Activated CD8-positive, alpha-beta T cell treated with anti-CD3 and anti-CD28 coated beads for 36 hours (primary cell): ENCODE measurements at places on chromosomes 4 and X. TPM values are rescaled to one million over a fixed set of nuclear protein-coding genes. Genes with fewer than 3 reads are reported as not detected.

GRCh38 chr4:148443512-148444295, 1.5 kb upstream of the NR3C2 start:
- DNase-seq = peak; percentile 57

DNA sequence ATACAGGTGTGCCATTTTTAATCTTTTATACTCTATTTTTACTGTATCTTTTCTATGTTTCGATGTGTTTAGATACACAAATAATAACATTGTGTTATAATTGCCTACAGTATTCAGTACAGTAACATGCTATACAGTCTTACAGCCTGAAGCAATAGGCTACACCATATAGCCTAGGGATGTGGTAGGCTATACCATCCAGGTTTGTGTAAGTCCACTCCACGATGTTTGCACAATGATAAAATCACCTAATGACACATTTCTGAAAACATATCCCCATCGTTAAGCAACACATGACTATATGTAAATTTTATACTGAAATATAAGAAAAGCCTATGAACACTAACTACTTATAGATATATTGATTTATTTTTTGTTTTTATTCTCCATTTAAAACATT, 48.9 kb upstream of the EXOC1L start:
- no peak for DNase-seq

GRCh38 chrX:139204571-139204897, 326.0 kb upstream of the F9 start:
- no peak for DNase-seq

DNA sequence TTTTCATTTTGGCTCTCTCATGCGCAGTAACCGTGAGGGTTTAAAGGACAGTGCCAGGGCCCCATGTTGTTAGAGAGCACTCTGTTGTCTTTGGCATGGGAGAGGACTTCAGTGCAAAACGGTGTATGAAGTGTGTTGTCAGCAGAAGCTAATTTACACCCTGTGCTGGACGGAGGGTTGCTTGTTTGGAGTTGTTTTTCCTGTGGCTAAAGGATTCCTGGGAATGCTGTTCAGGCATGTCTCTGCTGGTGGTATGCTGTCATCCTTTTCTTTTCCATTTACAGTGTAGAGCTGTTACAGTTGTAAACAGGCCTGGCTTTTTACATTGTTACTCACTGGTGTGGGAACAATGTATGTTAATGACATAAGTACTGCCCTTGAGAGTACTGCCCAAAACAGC, 206.3 kb downstream of the CBR4 start:
- DNase-seq = no peak

The MAGEA10 gene
- total RNA-seq = not detected

The MAP7D3 gene
- 14.2 TPM for total RNA-seq

The TRAM1L1 gene
- total RNA-seq = not detected
